Glomerular endothelial cell (primary cell): ENCODE measurements at places on chromosomes 11 and 22.

DNA sequence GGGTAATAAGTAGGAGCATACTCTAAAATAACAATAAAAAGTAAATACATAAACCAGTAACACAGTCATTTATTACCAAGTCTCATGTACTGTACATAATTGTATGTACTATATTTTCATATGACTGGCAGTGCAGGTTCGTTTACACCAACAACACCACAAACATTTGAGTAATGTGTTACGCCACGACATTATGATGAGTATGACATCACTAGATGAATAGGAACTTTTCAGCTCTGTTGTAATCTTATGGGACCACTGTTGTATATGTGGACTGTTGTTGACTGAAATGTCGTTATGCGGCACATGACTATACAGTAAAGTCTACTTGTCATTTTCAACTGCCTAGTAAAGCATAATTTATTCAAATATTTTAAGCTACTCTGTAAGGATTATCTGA is 18.6 kb downstream of the KIF18A start:
- DNase-seq = no peak

DNA sequence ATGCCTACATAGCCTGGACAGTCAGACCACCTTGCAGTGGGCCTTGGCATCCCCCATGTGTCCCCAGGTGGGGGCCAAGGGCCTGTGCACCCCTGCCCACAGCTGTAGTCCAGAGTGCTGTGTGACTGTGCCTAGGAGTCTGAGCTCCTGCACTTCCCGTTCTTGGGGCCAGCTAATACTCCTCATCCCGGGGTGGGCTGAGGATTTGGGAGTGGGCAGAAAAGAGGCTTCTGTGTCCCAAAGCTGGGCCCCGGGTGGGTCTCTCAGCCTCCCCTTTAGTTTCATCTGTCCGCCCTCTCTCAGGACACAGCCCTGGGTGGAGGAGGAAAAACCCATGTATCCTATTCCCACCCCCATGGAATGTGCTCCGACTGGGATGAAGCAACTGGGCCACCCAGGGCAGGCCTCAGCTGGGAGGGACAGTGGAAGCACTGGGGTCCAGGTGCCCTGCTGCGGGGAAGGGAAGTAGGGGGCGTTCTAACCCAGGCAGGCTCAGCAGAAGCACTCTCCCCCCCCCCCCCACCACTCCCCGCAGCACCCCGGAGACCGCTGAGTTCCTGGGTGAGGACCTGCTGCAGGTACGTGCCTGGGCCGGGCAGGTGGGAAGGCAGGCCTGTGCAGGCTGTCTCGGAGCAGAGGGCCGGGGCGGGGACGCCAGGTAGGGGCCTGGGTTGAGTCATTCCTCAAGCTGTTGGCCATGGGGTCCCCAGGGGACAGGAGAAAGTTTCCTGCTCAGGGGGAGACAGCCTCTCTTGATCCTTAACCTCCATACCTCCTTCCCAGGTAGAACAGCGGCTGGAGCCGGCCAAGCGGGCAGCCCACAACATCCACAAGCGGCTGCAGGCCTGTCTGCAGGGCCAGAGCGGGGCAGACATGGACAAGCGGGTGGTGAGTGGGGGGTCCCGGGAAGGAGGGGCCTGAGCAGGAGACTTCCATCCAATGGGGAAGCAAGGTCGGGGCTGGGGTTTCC is 1.4 kb downstream of the SH3BP1 start:
- no peak for DNase-seq

DNA sequence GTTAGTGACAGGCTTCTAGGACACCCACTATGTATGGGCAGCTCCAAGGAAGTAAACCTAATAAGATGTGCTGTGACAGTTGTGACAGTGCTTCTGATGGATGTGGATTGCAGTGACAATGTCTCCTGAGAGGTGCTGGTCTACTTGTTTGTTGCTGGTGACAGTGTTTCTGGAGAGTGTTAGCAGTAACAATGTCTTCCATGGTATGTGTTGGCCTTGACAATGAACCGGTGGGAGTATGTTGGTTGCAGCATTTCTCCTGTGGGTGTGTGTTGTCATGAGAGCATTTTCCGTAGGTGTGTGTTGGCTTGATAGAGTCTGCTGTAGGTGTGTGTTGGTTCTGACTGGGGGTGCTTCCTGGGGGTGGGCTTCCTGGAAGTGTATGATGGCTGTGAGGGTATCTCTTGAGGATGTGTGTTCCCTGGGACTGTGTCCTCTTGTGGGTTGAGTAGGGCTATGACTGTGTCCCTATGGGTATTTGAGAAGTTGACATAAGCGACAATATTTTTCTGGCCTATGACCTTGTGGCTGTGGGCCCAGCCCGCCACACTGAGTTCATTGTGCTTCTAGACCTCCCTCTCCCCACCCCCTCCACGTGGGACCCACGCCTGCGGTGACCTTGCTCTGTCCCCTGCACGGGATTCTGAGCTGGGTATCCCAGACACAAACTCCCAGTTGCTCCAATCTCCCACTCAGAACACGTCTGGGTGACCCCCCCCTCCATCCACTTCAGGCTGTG is 1.2 kb downstream of the DCHS1 start:
- no peak for DNase-seq

DNA sequence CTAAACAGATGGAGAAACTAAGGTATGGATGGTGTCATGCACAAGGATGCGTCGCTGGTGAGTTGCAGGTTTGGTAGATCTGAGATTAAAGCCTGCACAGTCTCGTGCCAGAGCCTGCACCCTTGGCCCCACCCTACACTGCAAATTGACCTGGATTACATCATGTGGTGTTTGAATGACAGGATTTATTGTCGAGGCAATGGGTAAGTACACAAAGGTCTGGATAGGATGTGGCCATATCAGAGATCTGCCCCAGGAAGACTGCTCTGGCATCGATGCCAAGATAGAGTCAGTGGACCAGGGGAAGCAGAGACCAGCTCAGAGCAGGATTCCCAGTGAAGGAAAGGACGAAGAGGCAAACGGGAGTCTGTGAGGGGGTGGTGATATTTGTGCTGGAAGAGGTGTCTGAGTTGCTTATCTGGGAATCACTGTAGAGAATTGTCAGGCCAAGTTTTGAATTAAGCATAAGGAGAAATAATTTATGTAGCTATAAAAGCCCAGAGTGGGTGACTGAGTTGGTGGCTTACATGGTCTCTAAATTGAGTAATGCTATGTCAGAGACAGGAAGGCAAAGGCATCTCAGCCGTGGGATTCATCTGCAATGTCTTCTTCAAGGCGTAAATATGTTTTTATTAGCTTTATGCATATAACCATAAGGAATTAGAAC is 499.6 kb upstream of the B3GAT1 start:
- DNase-seq = no peak

DNA sequence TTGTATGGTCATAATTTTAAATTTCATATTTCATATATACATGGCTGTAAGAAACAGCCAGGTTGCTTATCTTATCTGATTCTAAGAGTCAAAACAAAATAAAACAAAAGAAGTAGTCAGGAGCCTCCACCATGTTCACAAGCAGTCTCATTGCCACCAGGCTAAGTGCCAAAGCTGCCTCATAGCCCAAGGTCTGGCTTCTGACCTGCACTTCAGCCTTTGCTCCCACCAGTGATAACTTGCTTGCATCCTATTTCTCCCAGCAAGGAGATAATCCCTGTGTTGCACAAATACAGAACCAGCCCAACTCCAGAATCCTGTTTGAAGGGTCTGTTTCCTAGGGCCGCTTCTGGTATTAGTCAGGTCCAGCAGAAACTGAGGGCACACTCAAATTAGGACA is 53.9 kb upstream of the TSKU start:
- no peak for DNase-seq

DNA sequence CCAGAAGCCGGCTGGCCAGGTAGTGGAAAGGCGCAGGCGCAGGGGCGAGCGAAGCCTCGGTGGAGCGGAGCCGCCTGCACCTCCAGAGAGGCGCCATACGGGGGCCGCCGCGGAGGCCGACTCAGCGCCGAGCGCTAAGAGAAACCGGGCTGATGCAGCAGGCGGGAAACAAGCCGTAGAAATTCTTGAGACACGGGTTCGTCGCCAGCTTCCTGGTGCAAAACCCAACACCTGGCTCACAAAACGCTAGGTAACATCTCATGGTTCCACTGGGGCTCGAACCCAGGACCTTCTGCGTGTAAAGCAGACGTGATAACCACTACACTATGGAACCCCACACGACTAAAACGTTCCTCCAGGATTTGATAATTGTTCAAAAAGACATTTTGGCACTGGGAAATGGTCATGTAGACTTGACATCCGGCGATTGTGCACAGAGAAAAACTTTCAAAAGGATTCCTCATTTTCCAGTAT is 39.1 kb downstream of the OR4D9 start:
- DNase-seq = peak; percentile 92

GRCh38 chr11:17386331-17387084 is 2.0 kb downstream of the KCNJ11 start:
- no peak for DNase-seq
